ENCODE measurements at places on chromosomes 16 and 17.

GRCh38 chr16:31390504-31391041 is 2.6 kb upstream of the ITGAD start:
- no peak for DNase-seq

DNA sequence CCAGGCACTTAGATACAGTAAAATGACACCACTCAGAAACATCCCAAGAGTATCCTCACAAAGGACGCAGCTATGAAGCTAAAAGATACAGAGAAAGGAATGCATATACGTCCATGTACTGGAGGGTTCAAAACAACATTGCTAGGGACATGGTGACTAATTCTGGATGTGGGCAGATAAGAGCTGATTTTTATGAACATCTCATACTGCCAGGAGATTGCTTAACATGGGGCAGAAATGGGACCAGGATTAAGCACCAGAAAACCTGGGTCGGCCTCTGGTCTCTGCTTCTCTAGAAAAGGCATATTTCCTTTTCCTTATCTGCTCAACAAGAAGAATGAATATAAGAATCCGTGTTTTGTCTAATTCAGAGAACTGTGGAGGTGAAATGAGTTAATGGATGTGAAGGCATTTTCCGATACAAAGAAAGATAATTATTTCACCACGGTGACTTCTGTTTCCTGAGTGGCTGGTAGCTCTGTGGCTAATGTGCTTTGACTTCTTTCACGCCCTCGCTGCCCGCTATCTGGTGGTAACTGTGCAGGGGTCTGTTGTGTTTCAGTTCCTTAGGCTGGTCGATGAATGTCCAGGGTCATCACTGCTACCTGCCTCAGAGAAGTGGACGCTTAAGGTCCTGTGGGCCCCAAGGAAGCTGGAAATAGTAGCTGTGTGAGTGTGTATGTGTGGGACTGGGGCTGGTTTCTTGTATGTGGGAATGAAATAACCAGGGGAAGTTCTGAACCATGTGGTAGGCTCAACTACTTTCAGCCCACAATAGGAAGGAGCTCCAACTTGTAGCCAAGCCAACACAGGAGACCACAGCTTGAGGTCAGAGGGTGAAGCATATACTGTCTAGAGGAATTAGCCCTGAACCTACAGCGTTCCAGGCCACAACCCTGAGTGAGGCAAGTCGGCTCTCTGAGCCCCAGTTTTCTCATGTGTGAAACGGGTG is 15.8 kb upstream of the CCL5 start:
- DNase-seq: no peak

GRCh38 chr17:67689534-67690177 is 28.1 kb upstream of the NOL11 start:
- DNase-seq: no peak

GRCh38 chr17:76272541-76273444 is 7.6 kb downstream of the UBALD2 start:
- no peak for DNase-seq

DNA sequence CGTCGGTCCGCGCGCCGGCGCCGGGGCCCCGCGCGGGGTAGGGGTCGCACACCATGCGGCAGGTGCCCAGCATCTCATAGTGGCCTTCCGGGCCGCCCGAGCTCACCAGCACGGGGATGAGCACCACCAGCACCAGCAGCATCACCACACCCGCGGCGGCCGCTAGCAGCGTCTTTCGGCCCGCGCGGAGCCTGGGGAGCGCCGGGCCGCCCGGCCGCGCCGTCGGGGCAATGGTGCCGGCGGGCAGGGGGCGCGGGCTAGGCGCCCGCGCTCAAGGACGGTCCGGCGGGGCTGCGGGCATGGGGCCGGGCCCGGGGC is 237 bp downstream of the C1QL1 start:
- DNase-seq: no peak

DNA sequence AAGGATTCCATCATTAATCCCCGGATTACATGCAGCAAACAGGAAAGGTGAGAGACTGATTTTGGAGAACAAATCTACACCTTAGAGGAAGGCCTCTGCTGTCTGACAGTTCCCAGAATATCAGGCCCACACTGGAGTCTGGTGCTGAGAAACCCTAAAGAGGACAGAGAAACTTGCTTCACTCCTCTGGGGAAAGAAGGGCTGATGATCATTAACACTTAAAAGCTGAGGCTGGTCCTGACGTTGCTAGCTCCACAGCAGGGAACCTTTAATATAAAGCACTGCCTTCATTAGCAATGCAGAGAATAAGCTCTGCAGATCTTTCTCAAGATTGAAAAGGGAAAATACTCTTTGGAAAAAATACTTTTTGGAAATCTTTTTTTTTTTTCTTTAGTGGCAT is 1472.4 kb upstream of the GOT2 start:
- DNase-seq: no peak

DNA sequence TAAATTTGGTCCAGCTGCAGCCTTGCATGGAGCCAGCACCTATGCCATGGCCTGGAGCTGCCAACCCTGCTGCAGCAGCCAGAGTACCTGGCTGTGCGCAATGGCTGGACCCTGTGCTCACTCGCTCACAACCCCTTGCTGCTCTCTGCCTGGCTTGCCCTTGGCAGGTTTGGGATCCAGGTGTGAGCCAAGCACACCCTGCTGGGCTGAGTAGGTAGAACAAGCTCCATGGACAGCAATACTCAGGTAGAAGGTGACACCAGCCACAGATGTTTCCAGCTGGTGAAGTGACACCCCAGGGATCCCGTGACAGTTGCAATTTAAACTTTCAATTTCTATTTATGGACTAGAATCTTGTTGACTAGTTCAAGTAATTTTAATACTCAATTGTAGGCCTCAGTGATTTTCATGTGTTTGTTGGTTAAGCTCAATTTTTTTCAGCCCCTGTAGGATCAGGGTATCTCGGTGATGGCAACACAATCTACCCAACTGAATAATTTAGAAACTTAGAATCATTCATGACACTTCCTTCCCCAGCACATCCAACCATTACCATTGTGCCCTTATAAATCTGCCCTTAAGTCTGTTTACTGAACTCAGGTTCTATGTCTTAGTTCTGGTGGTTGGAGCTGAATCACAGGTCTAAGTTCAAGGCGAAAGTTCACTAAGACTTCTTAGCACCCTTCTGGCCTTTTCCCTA is 480.0 kb downstream of the PMP22 start:
- DNase-seq: no peak

GRCh38 chr17:1873418-1873817 is 43.6 kb downstream of the RPA1 start:
- DNase-seq: no peak

DNA sequence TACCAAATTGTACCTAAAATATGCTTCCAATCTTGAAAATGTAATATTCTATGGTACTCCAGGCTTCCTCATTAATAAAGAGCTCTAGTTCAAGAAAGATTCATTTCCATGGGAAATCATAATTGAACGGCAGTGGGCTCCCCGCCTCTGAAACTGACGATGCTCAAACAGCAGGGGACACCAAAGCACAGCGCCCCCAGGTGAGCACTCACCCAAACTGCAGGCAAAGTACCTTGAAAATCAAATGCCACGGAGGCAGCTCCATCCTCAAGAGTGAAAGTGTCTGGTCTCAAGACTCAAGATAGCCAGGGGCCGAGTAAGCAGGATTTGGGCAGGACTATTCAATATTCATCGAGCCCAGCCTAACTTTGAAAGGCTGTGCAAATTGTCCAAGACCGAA is 217.4 kb upstream of the TNRC6C start:
- DNase-seq: no peak

- no peak for DNase-seq
Observed at GRCh38 chr17:81928544-81929252, 1.2 kb upstream of the MAFG start.

DNA sequence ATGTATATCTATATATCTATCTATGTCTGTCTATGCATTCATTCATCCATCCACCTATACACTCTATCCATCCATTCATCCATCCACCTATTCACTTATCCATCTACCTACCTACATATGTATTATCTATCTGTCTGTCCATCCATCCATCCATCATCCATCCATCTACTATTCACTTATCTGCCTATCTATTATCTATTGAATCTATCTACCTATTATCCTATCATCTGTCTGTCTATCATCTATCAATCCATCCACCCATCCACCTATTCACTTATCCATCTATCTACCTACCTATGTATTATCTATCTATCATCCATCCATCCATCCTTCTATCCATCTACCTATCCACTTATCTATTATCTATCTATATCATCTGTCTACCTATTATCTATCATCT is 302.3 kb downstream of the SHISA9 start:
- no peak for DNase-seq

Measured in omental fat pad (tissue), 4 donors.